SJSA1 (cell line): ENCODE measurements at places on chromosomes 11 and 22.

DNA sequence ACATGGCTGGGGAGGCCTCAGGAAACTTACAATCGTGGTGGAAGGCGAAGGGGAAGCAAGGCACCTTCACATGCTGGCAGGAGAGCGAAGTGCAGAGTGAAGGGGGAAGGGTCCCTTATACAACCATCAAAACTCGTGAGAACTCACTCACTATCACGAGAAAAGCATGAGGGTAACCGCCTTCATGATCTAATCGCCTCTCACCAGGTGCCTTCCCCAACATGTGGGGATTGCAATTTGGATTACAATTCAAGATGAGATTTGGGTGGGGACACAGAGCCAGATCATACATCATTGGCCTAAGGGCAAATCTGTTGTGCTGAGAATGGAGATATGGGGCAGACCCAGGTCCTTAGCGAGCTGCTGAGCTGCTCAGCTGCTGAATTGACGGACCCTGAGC lies 13.1 kb downstream of the C1QTNF6 start:
- H3K36me3 ChIP-seq = no peaks in the 10 kb centered on the region
- peaks cover 9% of the 10 kb centered on the region for H3K27me3 ChIP-seq
- DNase-seq = no peak
- no peak overlapping the region for H3K27ac ChIP-seq
- H3K4me3 ChIP-seq = no peak overlapping the region
- 0 out of 2 replicates have a peak, but pooled peaks cover 4% of the 10 kb centered on the region for H3K4me1 ChIP-seq

- peaks cover 8% of the 10 kb centered on the region for H3K4me1 ChIP-seq
- no peaks in the 10 kb centered on the region for H3K27me3 ChIP-seq
- no peak for DNase-seq
- no peak overlapping the region for H3K4me3 ChIP-seq
These were observed 7.6 kb upstream of the THRSP start for GRCh38 chr11:78056093-78056492.

- no peak overlapping the region for H3K27ac ChIP-seq
- H3K4me1 ChIP-seq = no peaks in the 10 kb centered on the region
- H3K4me3 ChIP-seq = no peak overlapping the region
- no peak for DNase-seq
- no peaks in the 10 kb centered on the region for H3K36me3 ChIP-seq
These were observed 663.9 kb downstream of the DLG2 start for GRCh38 chr11:84963240-84963639.

DNA sequence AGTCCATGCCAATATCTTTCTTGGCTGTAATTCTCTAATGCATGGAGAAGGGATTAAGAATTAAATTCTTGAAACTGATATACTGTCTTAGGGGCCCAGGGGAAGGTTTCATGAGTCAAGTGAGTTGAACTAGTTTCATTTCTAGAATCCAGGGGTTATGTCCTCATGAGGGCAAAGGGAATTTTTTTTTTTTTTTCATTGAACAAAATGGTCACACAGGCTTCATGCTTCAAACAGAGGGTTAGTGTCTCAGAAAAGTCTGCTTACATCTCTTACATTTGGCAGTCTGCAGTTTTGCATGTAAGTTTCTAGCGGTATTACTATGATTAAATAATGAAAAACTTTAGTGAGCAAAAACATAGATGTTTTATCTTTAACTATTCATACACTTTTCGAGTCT lies 32.9 kb downstream of the PPME1 start:
- H3K4me1 ChIP-seq = no peaks in the 10 kb centered on the region
- no peak overlapping the region for H3K4me3 ChIP-seq
- no peak overlapping the region for H3K27ac ChIP-seq
- H3K27me3 ChIP-seq = no peaks in the 10 kb centered on the region
- H3K36me3 ChIP-seq = no peaks in the 10 kb centered on the region

DNA sequence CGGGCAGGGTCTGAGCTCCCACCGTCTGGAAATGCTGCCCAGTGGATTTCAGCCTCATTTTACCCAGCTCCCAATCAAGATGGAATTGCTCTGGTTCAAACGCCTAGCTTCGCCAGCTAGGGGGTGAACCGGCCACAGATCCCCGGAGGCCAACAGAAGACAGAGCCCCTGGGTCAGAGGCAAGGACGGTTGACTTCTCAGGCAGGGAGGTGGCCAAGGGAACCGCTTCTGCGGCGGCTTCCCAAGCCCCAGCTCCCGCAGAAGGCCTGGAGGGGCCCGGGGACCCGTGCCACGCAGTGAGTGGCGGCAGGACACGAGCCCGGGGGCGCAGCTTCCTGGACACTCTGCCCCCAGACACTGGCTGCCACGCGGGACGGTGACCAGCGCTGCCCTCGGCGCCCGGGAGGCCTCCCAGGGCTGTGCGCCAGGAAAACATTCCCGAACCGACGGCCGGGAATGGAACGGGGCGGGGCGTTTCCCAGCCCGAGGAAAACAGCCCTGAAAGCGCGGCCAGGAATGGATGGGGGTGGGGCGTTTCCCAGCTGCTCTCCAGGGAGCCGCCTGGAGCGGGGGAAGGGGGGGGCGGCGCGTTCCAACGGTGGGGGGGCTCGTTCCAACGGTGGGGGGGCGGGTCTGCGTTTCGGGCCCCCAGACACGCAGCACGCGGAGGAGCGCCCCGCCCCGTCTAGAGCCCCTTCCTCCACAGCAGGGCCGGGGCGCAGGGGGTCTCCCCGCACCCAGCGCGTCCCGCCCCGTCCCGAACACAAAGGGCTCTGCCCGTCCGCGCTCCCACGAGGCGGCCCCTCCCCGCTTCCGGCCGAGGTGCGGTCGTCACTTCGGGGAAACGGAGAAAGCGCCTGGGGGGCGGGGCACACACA lies 13.5 kb upstream of the B4GALNT4 start:
- 0 out of 2 replicates have a peak, but pooled peaks cover 5% of the 10 kb centered on the region for H3K27me3 ChIP-seq
- H3K27ac ChIP-seq = peak overlapping the region; percentile 99
- DNase-seq = peak; percentile 97
- H3K36me3 ChIP-seq = no peaks in the 10 kb centered on the region; the same call in 1 of the 2 replicates
- H3K4me3 ChIP-seq = peak overlapping the region; percentile 36

DNA sequence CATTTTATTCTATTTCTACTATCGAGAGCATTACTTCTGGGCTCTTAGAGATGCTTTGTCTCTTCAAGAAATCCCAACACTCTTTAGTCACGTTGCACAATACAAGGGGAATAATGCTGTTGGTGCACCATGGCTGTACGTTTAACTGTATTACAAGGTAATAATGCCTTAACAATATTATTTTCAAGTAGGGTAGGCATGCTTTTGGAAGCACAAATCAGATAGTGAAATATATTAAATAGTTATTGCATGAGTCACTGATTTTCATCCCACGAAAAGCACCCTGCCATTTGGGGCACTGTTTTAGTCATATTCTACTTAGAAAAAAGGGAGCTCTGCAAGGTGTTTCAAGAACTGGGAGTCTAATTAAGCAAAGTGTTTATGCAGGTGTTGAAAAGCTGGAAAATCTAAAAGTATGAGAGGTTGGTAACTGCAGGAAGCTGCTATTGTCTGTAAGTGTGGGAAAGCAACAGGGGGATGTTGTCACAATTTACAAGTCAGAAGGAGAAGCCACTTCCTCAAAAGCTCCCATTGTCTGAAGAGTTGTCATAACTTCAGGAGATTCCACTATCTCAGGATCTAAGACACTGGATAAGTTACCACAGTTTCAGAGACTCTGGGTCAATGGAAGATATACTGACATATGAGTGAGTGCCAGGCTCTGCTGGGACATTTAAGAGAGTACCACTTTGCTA lies 218.2 kb downstream of the JRKL start:
- no peak overlapping the region for H3K4me3 ChIP-seq
- no peak for DNase-seq
- H3K27me3 ChIP-seq = no peaks in the 10 kb centered on the region
- no peaks in the 10 kb centered on the region for H3K36me3 ChIP-seq

DNA sequence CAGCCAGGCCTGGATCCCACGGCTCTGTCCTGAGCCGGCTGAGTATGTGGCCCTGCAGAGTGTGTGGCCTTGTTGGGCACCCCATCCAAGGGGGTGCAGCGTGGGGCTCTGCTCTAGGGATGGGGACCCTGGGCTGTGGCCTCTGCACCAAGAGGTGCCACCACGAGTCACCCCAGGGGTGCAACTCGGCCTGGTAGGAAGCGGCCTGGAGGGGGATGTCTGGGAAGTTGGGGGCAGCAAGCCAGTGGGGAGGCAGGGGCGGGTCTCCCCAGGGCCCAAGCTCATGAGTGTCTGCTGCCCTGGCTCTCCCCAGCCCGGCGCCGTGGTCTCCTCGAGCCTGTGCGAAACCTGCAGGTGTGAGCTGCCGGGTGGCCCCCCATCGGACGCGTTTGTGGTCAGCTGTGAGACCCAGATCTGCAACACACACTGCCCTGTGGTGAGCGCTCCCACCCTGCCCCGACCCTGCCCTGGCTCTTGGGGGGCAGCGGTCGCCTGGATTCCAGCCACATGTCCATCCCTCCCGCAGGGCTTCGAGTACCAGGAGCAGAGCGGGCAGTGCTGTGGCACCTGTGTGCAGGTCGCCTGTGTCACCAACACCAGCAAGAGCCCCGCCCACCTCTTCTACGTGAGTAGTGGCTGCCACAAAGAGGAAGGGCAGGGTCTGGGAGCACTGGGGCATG lies 24.2 kb upstream of the MUC5B start:
- no peak overlapping the region for H3K27ac ChIP-seq
- no peaks in the 10 kb centered on the region for H3K4me1 ChIP-seq
- DNase-seq = no peak
- no peak overlapping the region for H3K4me3 ChIP-seq
- H3K36me3 ChIP-seq = no peaks in the 10 kb centered on the region

DNA sequence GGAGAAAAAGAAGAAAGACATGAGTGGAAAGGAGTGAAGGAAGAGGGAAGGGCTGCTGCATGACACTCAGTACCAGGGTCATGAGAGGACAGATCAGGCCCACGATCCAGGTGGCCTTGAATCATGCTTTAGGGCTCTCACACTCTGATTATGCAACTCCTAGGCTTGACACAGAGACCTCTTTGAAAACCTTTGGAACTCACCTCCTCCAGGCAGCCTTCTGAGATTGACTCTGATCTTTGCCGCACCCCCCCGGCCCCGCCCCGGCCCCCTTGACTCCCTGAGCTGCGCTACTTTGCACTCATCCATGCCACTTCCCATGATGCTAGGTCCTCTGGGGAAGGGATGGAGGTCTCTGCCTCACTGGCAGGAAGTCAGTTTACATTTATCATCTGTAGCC lies 10.7 kb downstream of the PTPN5 start:
- no peak overlapping the region for H3K27ac ChIP-seq
- H3K36me3 ChIP-seq = no peaks in the 10 kb centered on the region
- no peak overlapping the region for H3K4me3 ChIP-seq
- no peak for DNase-seq
- H3K4me1 ChIP-seq = no peaks in the 10 kb centered on the region
- no peaks in the 10 kb centered on the region for H3K27me3 ChIP-seq

DNA sequence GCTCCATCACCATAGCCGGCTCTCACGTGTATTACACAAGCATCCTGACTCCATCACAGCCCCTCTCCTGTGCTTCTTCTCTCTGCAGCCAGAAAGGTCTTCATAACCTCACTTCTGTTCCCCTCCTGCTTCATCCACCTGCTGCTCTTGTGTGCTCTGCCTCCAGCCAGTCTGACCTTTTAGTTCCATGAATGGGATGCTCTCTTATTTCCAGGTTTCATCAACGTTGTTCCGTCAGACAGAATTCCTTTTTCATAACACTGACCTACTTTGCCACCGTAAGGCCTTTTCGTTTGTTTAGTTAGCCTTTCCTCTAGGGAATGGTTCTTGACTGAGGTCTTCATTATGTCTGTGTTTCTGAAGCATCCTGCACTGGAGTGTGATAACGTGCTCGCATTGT lies 18.8 kb downstream of the GRAMD1B start:
- H3K27ac ChIP-seq = no peak overlapping the region
- DNase-seq = no peak
- H3K4me3 ChIP-seq = no peak overlapping the region
- H3K4me1 ChIP-seq = no peaks in the 10 kb centered on the region
- H3K36me3 ChIP-seq = no peaks in the 10 kb centered on the region
- H3K27me3 ChIP-seq = no peaks in the 10 kb centered on the region

DNA sequence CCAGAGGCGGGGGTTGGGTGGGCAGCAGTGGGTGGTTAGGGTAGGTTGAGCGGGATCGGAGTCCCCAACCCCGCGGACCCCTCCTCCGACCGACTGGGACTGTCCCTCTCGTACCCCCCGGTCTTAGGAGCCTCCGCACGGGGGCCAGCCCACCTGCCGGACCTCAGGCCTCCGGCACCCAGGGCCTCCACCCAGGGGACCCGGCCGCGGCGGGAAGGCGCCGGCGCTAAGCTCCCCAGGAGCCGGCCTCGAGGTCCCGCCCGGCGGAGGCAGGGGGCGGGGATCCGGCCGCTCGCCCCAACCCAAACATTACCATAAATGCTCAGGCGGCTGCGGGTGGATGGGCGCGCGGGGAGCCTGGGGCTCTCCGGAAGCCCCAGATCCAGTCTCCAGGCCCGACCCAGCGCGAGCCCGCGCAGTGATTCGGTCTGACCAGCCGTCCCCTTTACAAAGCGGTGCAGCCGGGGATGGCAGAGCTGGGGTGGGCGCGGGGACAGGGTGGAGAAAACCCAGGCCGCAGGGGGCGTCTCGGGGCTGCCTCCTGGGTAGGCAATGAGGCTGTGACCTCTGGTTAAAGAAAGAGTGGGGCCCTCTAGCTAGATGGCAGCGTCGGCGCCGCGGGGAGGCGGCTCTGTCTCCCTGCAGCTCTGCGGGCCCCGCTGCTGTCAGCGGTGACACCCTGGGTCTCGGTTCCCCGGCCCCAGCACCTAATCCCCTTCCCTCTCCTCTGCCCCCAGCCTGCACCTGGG lies 4.0 kb upstream of the MCAM start:
- H3K27me3 ChIP-seq = no peaks in the 10 kb centered on the region
- peaks cover 41% of the 10 kb centered on the region for H3K4me1 ChIP-seq
- DNase-seq = peak; percentile 24
- H3K4me3 ChIP-seq = peak overlapping the region; percentile 25
- H3K36me3 ChIP-seq = no peaks in the 10 kb centered on the region

DNA sequence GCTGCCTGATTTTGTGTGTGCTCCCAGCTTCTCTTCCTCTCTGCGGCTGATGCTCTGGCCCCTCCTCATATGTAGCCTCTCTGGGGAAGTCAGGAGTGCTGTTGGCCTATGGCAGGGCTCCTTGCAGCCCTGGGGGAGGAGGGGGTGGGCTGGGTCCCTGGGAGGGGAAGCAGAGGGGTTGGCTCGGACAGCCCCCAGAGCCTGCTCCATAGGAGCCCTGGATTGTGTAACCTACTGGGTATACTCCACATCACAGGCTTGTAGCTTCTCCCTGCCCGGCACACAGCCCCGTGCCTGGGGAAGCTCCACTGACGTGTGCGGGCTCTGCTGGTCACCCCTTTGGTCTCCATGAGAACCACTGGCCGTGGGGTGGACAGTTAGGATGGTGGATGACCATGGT lies 113.8 kb downstream of the ST3GAL4 start:
- DNase-seq = no peak
- H3K36me3 ChIP-seq = no peaks in the 10 kb centered on the region
- H3K4me3 ChIP-seq = no peak overlapping the region
